ENCODE measurements at places on chromosomes 3 and 15.
A peak's percentile ranks its signal among the peaks of the same experiment; 100 is the strongest.

- DNase-seq, result no peak
Measured at GRCh38 chr15:68201879-68202261, 3.3 kb downstream of the CALML4 start.

- no peak for DNase-seq
Measured at GRCh38 chr3:45182915-45183871, 37.0 kb upstream of the CDCP1 start.

- DNase-seq, result no peak
Measured at GRCh38 chr15:95293456-95294031, 1037.0 kb upstream of the NR2F2 start.

DNA sequence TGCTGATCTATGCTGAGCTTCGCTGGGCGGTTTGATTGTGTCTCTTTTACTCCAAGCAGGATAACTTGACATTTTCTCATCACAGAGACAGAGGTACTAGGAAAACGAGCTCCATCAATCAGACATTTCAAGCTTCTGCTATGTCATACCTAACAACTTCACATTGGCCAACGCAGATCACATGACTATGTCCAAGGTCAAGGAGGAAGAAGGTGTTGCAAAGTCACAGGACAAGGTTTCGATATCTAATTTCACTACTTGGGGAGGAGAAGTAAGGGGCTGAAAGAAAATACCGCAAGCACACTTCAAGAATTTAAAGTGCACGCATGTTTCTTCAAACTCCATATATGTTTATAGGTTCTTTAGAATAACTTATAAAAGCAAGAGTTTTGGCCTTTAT, 425.8 kb downstream of the CHL1 start:
- DNase-seq, result no peak

DNA sequence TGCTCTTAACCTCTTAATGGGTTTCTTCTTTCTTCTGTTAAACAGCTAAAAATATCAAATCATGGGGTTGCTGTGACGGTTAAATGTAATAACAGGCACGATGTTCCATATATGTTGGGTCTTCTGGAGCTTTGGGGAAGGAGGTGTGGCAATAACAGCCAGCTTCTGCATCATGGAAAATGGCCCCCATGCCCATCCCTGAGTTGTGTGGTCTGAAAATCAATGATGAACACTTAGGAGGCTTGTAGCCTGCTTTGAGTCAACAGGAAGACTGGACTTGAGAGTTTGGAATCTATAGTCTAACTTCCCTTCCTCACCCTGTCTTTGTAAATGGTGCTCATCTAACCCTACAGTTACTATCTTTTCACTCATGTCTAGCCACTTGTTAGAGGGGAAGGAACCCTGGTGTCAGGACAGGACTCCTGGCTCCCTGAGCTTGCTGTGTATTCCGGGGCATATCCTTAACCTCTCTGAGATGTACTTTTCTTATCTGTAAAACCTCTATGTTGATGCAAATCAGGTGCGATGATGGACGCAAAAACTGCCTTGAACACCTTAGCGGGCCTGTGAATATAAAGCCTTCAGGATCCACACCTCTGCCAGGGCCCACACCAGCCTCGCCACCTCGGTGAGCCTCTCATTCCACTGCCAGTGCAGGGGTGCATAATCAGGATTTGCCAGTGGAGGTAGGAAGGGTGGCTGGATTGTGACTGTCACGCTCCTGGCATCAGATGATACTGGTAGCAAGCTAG, 27.5 kb downstream of the SMAD3 start:
- DNase-seq, result no peak

- no peak for DNase-seq
Measured at GRCh38 chr3:126434931-126435411, 40.3 kb downstream of the CFAP100 start.

DNA sequence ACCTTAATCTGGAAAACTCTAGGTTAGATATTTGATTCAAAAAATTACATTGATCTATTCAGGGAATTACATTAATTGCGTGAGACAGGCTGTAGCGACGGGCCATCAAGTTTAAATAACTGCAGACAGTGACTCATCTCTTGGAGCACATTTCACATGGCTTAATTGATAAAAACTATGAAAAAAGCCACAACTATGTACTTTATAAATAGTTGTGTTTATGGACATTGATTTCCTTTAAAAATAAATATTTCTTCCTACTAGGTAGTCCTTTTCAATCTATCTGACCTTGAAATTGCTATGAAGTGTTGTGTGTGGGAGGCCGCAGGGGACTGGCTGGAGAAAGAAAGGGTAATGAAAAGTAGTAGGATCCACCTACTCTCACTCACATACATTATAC, 157.8 kb downstream of the IL1RAP start:
- DNase-seq, result peak; percentile 56

- DNase-seq, result peak; percentile 54
Measured at GRCh38 chr3:64440498-64440897, 215.2 kb upstream of the PRICKLE2 start.

- no peak for DNase-seq
Measured at GRCh38 chr3:32646761-32647160, 38.2 kb upstream of the CNOT10 start.

DNA sequence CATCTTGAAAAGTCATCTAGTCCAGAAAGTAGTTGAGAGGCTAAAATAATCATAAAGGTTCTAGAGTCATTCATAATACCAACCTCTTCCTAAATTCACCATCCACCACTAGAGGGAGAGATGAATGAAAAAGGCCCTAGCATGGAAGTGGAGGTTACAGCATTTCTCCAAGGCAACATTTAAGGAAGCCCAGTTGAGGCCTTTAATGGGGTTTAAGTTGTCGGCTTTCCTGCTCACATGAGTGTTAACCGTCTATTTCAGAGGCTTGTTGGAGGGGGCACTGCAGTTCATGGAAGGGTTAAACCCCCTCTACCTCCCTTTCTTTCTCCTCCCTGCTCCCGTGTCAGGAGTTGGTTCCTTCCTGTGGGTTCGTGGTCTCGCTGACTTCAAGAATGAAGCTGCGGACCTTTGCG, 3.8 kb upstream of the SLCO3A1 start:
- DNase-seq, result peak; percentile 12

- DNase-seq, result no peak
Measured at GRCh38 chr15:47551079-47551478, 166.2 kb upstream of the SEMA6D start.

GRCh38 chr3:128784232-128784631, 58.2 kb downstream of the RAB7A start:
- DNase-seq, result no peak

- DNase-seq, result no peak
Measured at GRCh38 chr3:146164506-146164905, 3.5 kb upstream of the PLOD2 start.

- DNase-seq, result peak; percentile 41
Measured at GRCh38 chr3:50347187-50347813, 1.8 kb upstream of the ZMYND10 start.

- DNase-seq, result no peak
Measured at GRCh38 chr15:57552678-57553334, 38.9 kb upstream of the MYZAP start.

DNA sequence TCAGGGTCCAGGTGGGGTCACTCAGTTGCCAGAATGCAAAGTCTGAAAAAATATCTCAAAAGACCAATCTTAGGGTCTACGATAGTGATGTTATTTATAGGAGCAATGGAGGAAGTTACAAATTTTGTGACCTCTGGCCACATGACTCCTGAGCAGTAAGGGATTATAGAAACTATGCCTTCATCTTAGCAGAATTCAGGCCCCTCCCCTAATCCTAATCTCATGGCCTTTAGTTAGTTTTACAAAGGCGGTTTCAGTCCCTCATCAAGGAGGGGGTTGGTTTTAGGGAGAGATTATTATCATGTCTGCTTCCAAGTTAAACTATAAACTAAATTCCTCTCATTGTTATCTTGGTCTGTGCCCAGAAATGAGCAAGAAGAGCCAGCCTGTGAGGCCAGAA, 5.9 kb upstream of the DCP1A start:
- DNase-seq, result no peak

DNA sequence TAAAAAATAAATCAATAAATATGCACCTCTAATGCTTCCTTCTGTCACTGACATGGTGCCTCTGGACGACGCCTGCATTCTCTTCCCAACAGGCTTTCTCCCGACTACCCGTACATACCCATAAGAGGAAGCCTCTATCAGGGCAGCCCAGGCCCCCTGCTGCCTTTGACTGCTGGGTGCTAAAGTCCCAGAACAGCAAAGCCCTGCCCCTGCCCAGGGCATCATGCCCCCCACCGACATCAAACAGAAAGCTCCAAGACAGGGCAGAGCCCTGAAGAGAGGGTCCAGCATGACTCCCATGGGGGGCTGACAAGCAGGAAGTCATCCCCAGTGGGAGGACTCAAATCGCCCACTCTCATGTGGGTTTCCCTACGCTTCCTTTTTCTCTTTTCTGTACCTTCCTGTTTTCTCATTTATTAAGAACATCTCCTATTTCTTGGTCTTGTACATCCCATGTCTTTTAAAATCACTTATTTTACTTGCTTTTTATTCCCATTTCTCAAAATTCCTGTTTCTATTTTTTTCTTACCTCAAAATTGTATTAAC, 23.4 kb downstream of the XPC start:
- DNase-seq, result no peak

DNA sequence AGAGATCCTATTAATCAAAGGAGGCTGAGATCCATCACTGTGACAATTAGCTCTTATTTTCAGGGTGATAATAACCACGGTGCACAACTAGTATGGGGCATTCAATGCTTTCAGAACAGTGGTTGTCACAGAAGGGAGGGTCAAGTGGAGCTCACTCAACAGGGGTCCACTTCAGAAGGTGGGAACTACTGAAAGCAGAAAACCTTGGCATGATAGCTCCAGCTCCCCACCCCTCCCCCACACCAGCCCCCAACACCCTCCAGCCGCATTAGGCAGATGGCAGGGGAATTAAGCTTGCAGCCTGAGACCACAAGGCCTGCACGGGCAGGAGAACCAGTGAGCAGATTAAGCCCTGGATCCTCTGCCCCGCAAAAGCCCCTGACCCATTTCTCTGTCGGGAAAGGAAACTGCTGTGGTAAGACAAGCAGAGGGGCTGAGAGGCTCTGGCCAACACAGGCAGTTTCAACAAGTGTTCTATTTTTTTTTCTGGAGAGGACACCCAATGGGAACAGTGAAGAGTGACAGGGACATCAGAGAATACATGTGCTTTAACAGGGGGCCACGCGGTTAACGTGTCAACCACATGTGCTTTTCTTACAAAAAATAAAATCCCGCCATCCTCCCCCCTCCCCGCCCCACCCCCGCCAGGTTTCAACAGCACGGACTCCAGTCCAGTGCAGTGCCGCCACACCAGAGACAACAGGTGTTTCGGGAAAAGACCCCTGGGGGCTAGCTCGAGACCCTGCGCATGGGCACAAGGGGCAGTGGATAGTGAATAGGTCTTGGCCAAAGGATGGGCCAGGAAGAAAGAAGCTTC, 997 bp downstream of the FYCO1 start:
- DNase-seq, result no peak
